ENCODE measurements at places on chromosomes 4 and X. TPM values are rescaled to one million over a fixed set of nuclear protein-coding genes. Genes with fewer than 3 reads are reported as not detected.
A peak's percentile ranks its signal among the peaks of the same experiment; 100 is the strongest.

- DNase-seq: no peak
Observed at GRCh38 chrX:138946926-138947325, 235.4 kb upstream of the FGF13 start.

Gene XAGE5
- total RNA-seq: not detected

GRCh38 chrX:72023071-72023470, 108.6 kb downstream of the RTL5 start:
- no peak for DNase-seq

DNA sequence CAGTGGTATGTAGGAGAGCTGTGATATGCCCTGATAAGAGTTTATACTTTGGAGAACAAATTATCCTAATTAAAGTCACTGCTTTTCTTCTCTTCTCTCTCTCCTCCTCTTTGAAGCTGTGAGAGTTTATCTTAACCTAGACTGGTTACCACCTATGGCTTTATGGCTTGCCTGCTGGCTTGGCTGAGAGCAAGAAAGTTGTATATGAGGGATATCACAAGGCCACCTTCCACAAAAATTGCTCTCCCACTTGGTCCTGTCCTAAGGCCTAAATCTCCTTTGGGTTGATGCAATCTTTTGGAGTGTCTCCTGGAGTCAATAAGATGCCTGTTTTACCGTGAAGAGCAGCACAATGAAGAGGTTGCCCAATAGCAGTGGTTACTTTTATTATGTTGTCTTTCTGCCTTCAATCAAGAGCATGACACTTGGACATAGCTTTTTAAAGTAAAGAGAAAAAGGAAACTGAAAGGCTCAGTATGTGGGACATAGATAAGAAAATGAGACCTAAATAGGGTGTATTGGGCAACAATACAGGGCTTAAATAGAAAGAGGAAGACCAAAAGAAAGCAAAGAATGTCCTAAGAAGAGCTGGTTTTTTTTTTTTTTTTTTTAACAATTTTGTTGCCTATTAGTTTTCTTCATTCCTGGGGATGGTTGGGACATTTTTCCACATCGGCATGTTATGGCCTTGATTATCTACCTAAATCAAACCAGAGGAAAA, 9.2 kb downstream of the GUCY1A1 start:
- DNase-seq: no peak

DNA sequence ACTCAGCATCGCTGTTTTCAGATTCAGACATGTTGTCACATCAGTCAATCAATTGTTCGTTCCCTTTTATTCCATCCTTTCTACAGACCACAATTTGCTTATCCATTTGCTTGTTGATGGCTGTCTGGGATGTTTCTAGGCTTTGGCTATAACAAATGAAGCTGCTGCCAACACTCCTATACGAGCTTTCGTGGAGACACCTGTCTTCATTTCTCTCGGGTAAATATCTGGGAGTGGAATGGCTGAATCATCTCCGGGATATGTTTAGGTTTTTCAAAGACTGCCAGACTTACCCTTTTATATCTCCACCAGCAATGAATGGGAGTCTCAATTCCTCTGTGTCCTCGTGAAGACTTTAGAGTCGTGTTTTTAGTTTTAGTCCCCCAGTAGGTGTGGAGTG, 118.9 kb downstream of the SORCS2 start:
- no peak for DNase-seq

DNA sequence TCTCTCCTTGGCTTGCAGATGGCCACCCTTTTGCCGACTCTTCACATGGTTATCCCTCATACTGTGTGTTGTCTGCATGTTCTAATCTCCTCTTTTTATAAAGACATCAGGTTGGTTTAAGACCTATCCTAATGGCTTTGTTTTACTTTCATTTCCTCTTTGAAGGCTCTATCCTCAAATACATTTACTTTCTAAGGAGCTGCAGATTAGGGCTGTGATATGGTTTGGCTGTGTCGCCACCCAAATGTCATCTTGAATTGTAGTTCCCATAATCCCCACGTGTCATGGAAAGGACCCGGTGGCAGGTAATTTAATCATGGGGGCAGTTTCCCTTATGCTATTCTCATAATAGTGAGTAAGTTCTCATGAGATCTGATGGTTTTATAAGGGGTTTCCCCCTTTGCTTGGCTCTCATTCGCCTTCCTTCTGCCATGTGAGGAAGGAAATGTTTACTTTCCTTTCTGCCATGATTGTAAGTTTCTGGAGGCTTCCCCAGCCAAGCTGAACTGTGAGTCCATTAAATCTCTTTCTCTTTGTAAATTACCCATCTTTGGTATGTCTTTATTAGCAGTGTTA, 204.5 kb downstream of the RELL1 start:
- DNase-seq: no peak

Gene CPLX1
- total RNA-seq: 2.1 TPM

DNA sequence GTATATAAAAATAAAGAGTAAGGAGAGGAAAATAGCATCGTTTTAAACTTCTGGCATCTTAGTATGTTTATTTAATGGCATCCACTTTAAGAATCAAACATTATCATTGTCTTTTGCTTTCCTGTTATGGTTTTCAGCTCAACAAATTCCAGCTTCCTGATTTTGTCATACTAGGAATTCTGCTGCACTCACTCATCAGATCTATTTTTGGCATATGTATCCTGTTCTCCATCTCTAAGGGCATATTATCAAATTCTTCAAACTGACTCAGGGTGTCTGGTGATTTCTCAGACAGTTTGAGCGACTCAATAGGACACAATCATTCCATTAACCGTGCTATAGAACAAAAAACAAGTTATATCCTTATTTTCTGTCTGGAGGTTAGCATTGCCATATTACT, 248.5 kb upstream of the DIAPH2 start:
- DNase-seq: no peak

GRCh38 chr4:142781114-142781513, 65.0 kb downstream of the INPP4B start:
- DNase-seq: no peak

GRCh38 chr4:118825799-118826198, 10.1 kb downstream of the SEC24D start:
- DNase-seq: no peak

DNA sequence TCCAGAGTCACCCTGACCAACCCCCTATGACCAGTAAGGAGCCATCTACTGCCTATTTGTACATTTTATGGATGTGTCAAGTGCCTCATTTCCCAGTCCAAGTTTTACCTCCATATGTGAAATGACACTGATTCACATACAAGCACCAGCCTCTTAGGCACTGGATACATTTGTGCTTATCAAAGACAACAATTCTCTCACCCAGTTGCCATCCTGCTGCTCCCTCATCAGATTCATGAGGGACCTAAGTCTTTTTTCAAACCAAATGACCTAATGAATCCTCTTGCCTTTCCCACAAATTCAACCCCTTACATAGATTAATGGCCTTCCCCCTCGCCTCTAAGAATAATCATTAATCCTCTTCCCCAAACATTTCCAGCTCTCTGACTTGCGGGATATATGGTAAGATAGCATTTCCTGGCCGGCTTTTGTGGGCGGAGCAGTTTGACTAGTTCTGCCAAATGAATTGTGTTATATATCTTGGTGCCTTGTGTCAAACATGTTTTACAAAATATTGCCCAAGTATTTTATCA, 233.9 kb downstream of the ARAP2 start:
- DNase-seq: no peak

Gene HTR2C
- total RNA-seq: not detected

GRCh38 chr4:28973587-28974350, 1746.4 kb upstream of the PCDH7 start:
- no peak for DNase-seq

Gene DCK
- 6.3 TPM for total RNA-seq

GRCh38 chr4:109703664-109704361, 568 bp upstream of the CASP6 start:
- DNase-seq: no peak

DNA sequence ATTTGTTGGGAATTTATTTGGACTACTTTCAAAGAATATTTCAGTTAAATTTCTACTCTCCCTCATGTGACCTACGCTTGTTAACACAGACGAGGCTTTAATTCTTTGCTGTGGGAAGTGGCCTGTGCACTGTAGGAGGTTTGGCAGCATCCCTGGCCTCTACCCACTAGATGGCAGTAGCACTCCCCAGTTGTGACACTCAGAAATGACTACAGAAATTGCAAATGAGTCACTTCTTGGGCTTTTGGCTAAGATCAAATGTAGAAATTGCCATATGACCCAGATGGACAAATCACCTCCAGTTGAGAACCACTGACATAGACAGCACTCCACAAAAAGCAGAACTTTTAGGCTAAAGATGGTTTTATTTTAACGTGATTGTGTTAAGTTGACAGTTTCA, 22.1 kb downstream of the PIR start:
- peak; percentile 42 for DNase-seq

Gene SATL1
- total RNA-seq: 0.14 TPM

DNA sequence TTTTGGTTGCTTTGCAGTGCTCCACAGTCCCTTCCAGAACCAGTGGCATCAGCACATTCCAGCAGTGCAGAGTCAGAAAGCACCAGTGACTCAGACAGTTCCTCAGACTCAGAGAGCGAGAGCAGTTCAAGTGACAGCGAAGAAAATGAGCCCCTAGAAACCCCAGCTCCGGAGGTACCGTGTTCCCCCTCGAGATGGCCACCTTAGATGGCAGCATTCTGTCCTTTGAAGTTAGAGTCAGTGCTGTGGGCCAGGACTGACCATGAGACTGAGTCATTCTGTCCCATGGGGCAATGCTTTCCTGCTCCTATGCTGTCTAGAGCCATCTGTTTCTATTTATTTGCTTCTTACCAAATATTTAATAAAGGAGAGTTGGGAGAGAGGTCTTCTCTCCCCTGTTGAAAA, 112.3 kb downstream of the KLHL8 start:
- no peak for DNase-seq

DNA sequence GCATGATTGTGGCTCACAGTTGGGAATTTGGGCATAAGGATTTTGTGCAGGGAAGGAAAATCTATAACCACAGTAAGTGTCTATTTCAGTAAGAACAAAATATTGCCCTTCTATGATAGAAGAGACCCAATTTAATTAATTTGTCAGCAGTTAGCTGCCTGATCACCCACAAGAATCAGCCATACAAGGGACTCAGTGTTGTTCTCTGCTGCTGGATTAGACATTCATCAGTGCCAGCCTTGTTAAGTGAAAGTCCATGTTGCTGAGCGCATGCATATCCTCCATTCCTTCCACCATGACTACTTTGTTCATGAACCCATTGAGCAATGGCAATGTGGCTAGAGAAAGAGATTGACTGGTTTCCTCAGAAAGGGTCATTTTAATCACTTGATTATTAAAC, 125.3 kb upstream of the PDHA2 start:
- no peak for DNase-seq

Gene CRMP1
- 0.40 TPM for total RNA-seq

Gene PSAPL1
- total RNA-seq: not detected

- DNase-seq: peak; percentile 50
Observed at GRCh38 chr4:113355550-113356371, 306.3 kb downstream of the ANK2 start.

GRCh38 chrX:69320116-69320515, 154.9 kb upstream of the PJA1 start:
- DNase-seq: no peak

- DNase-seq: no peak
Observed at GRCh38 chr4:128841402-128841801, 31.9 kb downstream of the JADE1 start.

DNA sequence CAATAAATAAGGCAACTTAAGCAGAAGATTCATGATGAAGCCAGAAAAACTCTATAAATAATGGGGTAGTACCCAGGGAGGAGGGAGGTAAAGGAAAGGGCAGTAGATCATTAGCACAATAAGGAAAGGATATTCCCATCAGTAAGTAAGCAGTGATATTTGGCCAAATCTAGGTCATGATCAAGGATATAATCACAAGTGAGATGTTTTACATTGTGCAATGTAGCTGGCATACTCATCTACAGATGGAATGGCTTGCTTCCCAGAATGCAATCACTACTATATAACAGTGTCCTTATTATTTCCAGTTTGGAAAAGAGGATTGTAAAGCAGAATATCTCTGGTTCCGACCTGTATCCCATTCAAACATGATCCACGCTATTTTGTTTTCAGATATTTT, 483.4 kb downstream of the RPA4 start:
- DNase-seq: no peak

GRCh38 chr4:170729897-170730296, 640.1 kb upstream of the AADAT start:
- DNase-seq: no peak

DNA sequence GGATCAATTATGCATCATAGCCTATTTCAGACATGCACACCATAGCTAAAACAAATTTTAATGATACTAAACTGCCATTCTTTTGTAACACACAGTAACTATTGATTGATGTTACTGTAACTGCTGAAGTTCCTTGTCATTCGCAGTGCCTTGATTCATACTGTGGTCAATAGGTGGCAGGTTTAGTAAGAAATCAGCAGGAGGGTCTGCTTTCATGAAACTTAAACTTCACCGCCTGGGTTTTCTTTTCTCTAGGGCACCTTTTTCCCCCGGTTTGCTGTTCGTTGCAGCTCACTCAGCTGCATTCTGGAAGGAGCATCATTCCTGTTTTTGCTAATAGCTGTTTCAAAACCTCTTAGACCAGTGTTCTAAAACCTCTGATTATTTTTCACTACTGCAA, 88.1 kb downstream of the RPA4 start:
- DNase-seq: no peak

GRCh38 chr4:156472624-156473023, 499.0 kb downstream of the PDGFC start:
- DNase-seq: no peak

GRCh38 chr4:113979148-113979904, at the start of gene ARSJ:
ARSJ (minus strand) TSS chr4:113979647; CDS start chr4:113978834, 813 bp downstream.
- peak; percentile 72 for DNase-seq

GRCh38 chr4:7189475-7190277, 2.7 kb upstream of the SORCS2 start:
- no peak for DNase-seq

DNA sequence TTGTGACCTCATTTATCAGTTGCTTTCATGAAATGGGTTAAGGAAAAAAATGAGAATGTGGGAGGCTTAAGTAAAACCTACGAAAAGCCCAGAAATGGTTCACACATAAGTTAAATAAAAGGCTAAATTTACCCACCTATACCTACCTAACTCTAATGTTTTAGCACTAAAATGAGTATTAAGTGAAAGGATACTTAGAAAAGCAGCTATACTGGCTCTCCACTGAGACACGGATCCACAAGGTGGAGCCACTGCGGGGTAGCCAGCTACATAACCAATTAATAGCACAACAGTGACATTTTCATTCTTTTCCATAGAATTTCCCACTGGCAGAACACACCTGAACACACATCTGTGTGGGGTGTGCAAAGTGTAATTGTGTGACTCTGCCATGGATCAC, 101.9 kb downstream of the MAML3 start:
- DNase-seq: peak; percentile 68

- DNase-seq: no peak
Observed at GRCh38 chr4:34200535-34200934, 2043.8 kb downstream of the ARAP2 start.

Gene ADH1C
- total RNA-seq: 3.3 TPM

- DNase-seq: no peak
Observed at GRCh38 chr4:183326853-183327252, 4.6 kb upstream of the CLDN24 start.
